ENCODE measurements at places on chromosomes 6 and 20.

DNA sequence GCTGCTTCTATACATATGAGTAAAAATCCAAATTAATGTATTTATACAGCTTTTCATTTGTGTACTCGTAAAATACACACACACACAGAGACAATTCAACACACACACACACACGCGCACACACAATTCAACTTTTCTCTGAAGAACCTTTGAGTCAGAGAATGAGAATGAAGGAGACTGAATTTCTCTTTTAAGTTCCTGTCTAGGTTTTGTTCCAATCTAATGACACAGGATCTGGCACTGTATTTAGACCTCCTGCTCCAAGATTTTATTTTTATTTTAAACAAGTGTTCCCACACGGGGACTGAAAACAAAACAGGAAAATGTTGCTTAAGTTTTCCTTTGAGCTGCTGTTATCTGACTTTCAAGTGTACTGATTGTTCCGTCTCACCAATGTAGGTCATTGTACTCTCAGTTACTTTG is 250.8 kb downstream of the LAMA2 start:
- DNase-seq: peak; percentile 88

GRCh38 chr6:137260217-137260616 is 41.0 kb upstream of the IFNGR1 start:
- DNase-seq: no peak

DNA sequence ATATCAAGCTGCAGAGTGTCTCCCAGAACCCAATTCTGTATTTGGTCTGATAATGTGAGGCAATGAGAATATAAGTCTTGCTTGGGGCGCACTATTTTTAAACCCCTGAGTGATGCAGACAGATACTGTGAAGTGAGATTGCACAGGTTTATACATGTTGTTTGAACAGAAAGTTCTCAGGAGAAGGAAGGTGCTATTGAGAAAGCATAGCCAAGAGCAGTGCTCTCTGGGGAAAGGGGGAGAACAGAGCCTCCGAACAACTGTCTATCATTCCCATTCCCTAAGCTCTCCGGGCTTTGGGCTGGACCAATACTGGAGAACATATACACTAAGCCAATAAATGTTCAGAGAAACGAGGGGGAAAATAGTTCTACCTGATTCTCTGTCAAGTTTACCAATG is 75.8 kb downstream of the PERP start:
- no peak for DNase-seq

- no peak for DNase-seq
Measured at GRCh38 chr6:153670403-153671026, 368.5 kb upstream of the OPRM1 start.

GRCh38 chr6:6315660-6316059 is 4.8 kb downstream of the F13A1 start:
- DNase-seq: peak; percentile 43

- DNase-seq: no peak
Measured at GRCh38 chr6:35624341-35625070, 64.2 kb downstream of the FKBP5 start.

DNA sequence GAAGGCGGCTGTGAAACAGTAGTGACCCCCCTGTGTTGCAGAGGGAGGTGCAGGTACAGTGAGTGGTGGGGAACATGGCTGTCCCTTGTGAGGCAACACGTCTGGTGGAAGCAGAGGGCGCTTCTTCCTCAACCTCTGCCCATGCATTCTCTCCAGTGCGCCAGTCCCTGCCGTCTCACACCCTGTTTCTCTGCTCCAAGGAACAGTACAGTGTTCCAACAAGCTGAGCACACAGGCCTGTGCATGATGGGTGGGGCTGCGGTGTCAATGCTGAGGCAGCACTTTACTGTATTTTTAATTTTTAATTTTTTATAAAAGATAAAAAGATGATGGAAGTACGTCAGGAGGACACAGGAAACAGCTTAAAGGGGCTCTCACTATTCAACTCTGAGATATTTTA is 32.5 kb downstream of the CST2 start:
- no peak for DNase-seq

DNA sequence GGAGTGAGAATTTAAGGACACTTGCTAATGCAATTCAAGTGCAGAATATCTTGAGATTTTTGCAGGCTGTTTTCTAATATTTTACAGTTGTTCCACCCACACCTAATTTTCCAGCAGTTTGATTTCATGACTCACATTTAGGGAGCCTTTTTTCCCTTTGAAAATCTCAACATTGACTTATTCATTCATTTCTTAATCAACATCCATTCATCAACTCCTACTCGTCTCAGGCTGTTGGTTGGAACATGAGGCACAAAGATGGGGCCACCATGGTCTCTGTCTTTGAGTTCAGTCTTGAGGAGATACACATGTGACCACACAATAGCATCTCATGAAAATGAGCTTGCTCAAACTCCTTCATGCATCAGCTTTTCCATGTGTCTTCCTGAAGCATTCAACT is 135.6 kb downstream of the UNC5CL start:
- no peak for DNase-seq

GRCh38 chr6:99563056-99563723 is 5.3 kb downstream of the CCNC start:
- DNase-seq: no peak

- DNase-seq: no peak
Measured at GRCh38 chr6:25042036-25042521, 106.3 kb upstream of the RIPOR2 start.

- DNase-seq: no peak
Measured at GRCh38 chr6:142339113-142339512, 37.3 kb downstream of the ADGRG6 start.

DNA sequence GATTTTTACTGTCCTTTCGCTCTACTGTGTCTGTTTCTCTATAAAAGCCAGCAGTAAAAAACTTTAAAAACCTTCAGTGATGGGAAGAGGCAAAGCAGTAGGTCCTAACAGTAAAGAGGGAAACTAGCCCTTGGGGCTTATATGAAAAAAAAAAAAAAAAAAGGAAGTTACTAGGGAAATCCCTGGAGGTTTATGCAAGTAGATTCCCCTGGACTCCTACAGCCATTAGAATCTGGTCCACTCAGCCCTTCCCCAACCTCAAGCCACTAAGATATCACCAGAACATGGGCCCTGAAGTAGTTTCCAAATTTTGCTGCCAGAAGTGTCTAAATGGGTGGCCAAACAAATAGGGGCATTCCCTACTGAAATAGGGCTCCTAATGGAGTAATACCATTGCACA is 70.5 kb upstream of the HINT3 start:
- DNase-seq: no peak

- no peak for DNase-seq
Measured at GRCh38 chr6:364609-365540, 26.7 kb upstream of the IRF4 start.

DNA sequence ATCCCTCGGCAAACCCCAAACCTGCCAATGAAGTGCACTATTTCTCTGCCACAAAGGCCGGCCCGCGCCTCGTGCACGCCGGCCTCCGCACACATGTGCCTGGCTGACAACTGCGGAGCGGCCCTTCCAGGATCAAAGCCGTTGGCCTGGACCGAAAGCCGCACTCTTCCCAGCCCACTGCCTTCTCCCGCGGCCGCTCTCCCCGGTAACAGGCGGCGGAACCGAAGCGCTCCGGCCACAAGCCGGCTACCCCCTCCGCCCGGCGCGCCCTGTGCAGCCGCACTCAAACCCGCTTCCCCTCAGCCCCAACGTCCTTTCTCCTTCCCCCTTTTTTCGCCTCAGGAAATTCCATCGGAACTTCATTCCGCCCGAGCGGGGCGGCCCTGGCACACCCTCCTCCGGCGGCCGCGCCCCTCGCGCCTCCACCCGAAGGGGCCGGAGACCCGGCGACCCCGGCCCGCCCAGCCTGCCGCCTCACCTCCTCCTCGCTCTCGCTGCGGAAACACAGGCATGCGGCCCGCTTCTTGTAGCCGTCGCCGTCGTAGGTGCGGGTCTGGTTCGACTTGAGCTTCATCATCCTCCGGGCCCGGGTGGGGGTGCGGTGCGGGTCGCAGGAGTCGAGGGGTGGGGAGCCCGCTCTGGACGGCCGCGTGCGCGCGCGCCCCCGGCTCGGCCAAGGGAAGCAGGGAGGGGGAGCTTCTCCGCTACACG is 528 bp downstream of the NUDT3 start:
- DNase-seq: peak; percentile 49

- no peak for DNase-seq
Measured at GRCh38 chr6:53985366-53985765, 125.9 kb upstream of the MLIP start.

DNA sequence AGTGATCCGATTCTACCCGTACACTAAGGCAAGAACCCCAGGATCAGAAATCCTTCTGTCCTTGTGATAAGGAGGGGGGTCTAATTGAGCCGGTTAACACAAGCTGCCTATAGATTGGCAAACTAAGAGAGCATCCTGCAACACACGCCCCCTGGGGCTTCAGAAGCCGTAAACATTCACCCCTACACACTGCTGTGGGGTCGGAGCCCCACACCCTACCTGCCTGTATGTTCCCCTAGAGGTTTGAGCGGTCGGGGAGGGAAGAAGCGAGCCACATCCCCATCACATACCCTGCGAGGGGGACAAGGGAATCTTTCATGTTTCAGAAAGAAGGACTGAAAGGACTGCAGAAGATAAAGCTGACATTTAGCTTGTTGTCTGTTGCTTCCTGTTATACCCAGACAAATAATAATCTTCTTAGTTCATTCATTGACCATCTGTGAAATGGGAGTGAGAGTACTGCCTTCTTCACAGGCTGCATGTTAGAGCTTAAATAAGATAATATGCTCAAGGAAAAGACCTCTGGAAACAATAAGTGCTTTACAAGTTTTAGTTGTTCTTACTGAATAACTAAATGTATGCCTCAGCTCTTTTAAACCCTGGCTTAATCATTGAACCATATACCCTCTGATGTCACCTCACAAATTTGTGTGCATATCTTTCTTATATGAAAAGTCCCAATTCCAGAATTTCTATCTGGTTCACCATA is 74.2 kb upstream of the RNF217 start:
- DNase-seq: no peak

DNA sequence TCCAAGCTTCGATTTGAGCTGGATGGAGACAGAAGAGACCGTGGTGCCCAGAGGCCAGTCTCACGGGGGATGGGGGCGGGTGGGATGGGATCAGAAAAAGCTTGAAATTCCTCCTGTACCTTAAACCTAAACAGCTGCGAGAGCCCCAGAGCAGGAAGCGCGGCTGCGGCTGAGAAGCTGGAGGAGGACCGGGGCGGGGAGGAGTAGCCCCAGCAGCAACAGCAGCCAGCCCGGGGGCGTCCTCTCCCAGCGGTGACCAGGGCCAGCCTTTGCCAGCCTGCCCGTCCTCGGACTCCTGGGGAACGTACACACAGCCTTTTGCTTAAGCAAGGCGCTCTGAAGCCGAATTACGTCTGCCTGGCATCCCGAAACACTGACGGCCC is 17.4 kb upstream of the PRDM13 start:
- DNase-seq: no peak

- DNase-seq: no peak
Measured at GRCh38 chr6:66568271-66568670, 861.2 kb upstream of the EYS start.

GRCh38 chr6:137039010-137039409 is 5.8 kb downstream of the IL20RA start:
- no peak for DNase-seq

DNA sequence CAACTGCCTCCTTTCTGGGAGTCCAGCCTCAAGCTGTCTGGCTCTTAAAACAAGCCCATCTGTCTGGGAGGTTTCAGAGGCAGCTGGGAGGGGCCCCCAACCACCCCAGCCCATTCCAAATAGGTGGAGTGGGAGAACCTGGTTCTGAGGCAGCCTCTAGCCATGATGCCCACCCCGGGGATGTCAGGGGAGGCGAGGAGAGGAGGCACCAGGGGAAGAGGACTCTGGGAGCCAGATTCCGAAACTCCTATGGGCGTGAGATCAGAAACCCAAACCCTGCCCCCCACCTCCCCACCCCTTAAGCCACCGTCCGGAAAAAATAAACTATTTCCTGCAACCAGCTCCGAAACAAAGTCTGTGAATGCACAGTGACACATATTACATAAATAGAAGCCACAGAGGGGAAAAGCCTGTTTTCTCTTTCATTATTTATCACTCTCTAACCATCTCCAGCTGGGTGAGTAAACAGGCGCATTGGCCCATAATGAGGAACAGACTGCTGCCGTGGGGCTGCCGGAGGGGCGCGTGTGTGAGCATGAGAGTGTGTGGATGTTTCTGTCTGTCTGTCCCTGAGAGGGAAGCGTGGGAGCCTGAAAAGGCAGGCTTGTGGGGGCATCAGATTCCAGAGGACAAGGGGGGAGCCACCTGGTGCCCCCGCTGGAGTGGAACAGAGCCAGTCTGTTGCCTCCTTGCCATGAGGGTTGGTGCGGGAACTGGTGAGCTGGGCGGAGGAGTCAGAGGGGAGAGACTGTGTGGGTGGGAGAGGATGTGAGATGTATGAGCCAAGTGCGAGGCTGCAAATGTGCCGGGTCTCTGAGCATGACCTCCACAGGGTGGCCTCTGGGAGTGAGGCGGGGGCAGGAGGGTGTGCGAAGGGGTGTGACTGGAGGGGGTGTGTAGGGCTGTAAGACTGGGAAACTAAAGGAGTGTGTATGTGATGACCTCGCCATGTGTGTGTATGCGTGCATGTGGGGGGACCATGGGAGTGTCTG is 14.3 kb upstream of the FOXP4 start:
- DNase-seq: peak; percentile 29

DNA sequence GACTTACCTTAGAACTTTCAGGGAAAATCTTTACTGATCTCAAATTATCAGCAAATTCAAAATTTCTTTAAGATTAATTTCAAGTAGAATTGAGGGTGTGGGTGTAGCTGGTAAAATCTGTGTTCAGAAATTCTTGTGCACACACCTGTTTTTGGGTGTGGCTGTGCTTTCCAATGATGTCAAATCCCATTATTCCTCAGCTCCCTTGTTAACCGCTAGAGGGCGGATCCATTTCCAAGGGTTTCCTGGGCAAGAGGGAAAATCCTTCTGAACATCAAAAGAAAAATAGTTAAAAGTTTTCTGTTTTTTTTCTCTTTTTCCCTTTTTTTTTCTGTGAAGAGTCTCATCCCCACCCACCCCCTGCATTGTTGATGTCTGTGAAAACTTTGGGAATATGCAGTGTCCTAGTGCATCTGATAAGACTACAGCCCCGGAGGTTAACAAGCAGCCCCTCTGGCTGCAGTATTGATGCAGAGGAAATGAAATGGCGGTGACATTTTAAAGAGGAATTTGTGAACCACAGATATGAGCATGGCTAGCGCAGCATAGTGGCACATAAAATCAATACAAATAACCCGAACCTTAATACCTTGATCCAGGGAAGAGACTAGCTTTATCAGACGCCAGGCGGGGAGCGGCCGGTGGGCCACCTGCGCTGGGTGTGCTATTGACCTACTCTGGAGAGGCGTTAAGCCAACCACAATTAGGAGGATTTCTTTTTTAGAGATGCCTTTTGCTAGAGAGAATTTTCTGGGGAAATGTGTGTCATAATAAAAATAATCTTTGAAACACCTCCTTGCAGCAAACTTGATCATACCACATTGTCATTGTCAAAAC is 130.9 kb downstream of the FOXA2 start:
- peak; percentile 22 for DNase-seq

DNA sequence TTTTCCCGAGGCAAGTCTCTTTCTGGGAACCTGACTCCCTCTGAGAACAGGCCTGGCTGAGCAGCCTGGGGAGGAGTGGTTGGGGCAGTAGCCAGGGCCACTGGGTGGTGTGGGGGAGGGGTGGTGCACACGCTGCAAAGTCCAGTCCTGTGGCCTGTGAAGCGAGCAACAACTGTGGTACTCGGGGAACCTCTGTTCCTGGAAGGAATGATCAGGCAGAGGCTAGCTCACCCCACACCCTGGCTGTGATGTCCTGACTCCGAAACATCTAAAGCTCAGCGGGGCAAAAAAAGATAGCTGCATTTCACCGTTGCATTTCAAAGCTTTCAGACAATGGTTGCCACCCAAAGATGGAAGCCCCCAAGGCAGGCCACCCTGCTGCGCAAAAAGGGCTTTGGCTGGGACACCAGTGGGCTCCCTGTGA is 25.5 kb downstream of the PCK1 start:
- no peak for DNase-seq
